ENCODE measurements at places on chromosomes 6 and 20. TPM values are rescaled to one million over a fixed set of nuclear protein-coding genes. Genes with fewer than 3 reads are reported as not detected.
A peak's percentile ranks its signal among the peaks of the same experiment; 100 is the strongest.

- no peak for DNase-seq
- no peaks in the 10 kb centered on the region for H3K4me1 ChIP-seq
- H3K36me3 ChIP-seq, result no peaks in the 10 kb centered on the region
- no peak overlapping the region for H3K27ac ChIP-seq
Observed at GRCh38 chr6:68468244-68468884, 166.7 kb upstream of the ADGRB3 start.

DNA sequence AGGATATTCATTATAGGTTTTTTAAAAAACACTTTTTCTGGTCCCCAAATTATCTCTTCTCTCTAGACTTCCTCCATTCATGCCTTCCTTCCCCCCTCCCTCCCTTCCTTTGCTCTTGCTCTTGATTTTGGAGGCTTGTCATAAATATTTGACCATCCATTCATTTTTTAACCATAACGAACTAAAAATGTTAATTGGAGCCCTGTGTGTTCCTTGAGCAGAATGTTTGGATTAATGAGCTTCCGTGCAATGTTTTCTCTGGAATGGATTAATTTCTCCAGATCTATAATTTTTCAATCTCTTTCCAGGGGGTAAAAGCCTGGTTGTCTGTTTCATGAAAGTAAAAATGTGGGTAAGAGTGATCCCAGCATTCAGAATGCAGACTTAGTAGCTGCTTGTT is 155.5 kb downstream of the ESR1 start:
- no peaks in the 10 kb centered on the region for H3K36me3 ChIP-seq
- no peak overlapping the region for H3K4me3 ChIP-seq
- no peaks in the 10 kb centered on the region for H3K4me1 ChIP-seq
- no peak overlapping the region for H3K27ac ChIP-seq
- DNase-seq, result no peak
- no peaks in the 10 kb centered on the region for H3K27me3 ChIP-seq

Gene ID4
- 92.9 TPM for total RNA-seq

GRCh38 chr6:142884214-142885035 is 60.6 kb downstream of the HIVEP2 start:
- no peaks in the 10 kb centered on the region for H3K27me3 ChIP-seq
- H3K4me1 ChIP-seq, result no peaks in the 10 kb centered on the region
- H3K27ac ChIP-seq, result peak overlapping the region; percentile 81
- H3K36me3 ChIP-seq, result no peaks in the 10 kb centered on the region
- H3K4me3 ChIP-seq, result peak overlapping the region; percentile 53

Measured in breast epithelium (tissue), 4 donors.